ENCODE measurements at places on chromosomes 1 and 21. TPM values are rescaled to one million over a fixed set of nuclear protein-coding genes. Genes with fewer than 3 reads are reported as not detected.

HTR6 gene
- not detected for total RNA-seq

KIRREL1 gene
- 0.08 TPM for total RNA-seq

COL9A2 gene
- total RNA-seq: 4.9 TPM

LDLRAD1 gene
- total RNA-seq: not detected

PSMB4 gene
- total RNA-seq: 472 TPM

TMPRSS2 gene
- not detected for total RNA-seq

GBP6 gene
- total RNA-seq: 0.25 TPM

NEXN gene
- total RNA-seq: 0.55 TPM

ZYG11A gene
- total RNA-seq: 0.06 TPM

ZBTB8B gene
- total RNA-seq: not detected

TMEM81 gene
- 3.4 TPM for total RNA-seq

AGMAT gene
- 20.3 TPM for total RNA-seq

NAV1 gene
- total RNA-seq: 0.94 TPM

ASPM gene
- 25.9 TPM for total RNA-seq

RHD gene
- total RNA-seq: not detected

FNDC5 gene
- not detected for total RNA-seq

SPATA46 gene
- not detected for total RNA-seq

ENAH gene
- 1.1 TPM for total RNA-seq

TACSTD2 gene
- not detected for total RNA-seq

LCE1C gene
- total RNA-seq: not detected

SLC25A34 gene
- 0.75 TPM for total RNA-seq

DYNLT4 gene
- total RNA-seq: not detected

KCNJ6 gene
- total RNA-seq: not detected

HSF2BP gene
- 1.4 TPM for total RNA-seq

RAB13 gene
- total RNA-seq: 16.6 TPM

FCER1G gene
- total RNA-seq: 0.95 TPM

OR10K2 gene
- not detected for total RNA-seq

TRIM58 gene
- 0.06 TPM for total RNA-seq

Measured in activated CD8-positive, alpha-beta memory T cell treated with anti-CD3 and anti-CD28 coated beads for 36 hours (primary cell).